ENCODE measurements at places on chromosomes 5 and 9.

GRCh38 chr5:7000310-7000709 lies 287.1 kb downstream of the TENT4A start:
- DNase-seq, result no peak

DNA sequence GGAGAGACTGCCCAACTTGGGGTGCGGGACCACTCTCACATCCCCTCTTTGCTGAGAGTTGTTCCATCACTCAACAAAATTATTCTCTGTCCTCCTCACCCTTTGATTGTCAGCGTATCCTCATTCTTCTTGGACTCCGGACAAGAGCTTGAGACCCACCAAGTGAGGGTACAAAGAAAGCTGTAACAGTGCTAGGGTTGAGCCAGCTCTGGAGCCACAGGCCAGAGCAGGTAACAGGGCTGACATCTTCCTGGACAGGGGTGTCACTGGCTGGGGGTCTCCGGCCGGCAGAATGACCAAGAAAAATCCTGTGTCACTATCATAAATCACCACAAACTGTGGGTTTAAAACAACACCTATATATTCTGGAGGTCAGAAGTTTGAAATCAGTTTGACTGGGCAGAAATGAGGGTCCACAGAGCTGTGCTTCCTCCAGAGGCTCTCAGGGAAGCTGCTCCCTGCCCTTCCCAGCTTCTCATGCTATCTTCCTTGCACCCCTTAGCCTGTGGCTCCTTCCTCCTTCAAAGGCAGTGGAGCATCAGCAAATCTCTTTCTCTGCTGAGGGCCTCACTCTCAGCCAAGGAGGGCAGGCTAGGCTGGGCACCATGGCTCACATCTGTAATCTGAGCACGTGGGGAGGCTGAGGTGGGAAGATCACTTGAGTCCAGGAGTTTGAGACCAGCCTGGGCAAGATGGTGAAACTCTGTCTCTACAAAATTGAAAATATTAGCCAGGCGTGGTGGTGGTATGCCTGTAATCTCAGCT lies 4.1 kb upstream of the BBLN start:
- DNase-seq, result no peak

- DNase-seq, result no peak
Measured at GRCh38 chr9:77848897-77849296, 182.7 kb downstream of the GNAQ start.

DNA sequence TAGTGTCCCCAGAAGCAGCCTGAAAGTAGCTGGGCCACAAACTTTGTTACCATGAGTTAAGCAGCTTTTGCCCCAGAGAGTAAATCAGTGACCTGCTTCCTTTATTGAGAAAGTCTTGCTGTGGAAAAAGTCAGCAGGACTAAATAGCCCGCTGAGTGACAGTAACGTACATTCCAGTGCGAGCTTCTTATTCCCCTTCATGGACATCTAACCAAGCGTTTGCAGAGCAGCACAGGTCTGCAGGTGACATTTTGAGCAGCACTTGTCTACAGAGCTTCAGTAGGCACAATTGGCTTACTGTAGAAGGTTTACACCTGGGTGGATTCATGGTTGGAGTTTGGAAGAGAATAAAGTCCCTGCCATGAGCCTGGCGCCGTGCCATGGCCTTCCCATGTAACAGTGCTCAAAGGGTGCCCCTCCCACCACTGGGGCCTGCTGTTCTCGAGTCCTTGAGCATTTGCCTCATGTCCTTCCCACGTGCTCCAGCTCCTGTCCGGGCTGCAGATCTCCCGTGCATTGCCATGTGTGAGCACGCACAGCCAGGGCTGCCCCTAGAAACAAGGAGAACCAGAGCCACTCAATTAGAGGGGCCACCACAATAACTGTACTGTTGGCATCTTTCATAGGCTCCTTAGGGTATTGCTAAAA lies 41.3 kb upstream of the GRHPR start:
- no peak for DNase-seq

GRCh38 chr5:169950333-169950732 lies 30.0 kb downstream of the INSYN2B start:
- no peak for DNase-seq

DNA sequence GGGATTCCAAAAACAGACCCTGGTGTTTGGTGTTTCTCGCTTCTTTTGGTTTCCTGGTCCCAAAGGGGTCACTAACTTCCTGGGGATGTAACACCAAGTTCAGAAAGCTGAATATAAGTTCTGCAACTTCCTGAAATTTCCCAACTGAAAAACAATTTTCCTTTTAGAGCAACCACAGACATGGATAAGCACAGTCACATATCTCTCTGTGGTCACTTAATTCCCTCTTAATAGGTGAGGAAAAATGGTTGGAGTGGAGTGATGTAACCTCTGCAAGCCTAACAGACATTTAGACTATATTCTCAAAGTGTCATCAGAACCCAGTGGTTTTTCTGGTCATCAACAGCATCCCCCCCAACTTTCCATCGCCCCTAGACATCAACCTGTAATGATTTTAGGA lies 135.3 kb downstream of the PRELID2 start:
- no peak for DNase-seq

Measured in HS-27A (cell line).